ENCODE measurements at places on chromosomes 3 and 15. TPM values are rescaled to one million over a fixed set of nuclear protein-coding genes. Genes with fewer than 3 reads are reported as not detected.

The ADAMTS17 gene
- polyA plus RNA-seq, result 0.16 TPM

The COX5A gene
- 134 TPM for polyA plus RNA-seq

The RCCD1 gene
- polyA plus RNA-seq, result 7.7 TPM

The GPR160 gene
- polyA plus RNA-seq, result 0.35 TPM

The DUOXA2 gene
- not detected for polyA plus RNA-seq

The CFAP92 gene
- 0.10 TPM for polyA plus RNA-seq

The EOMES gene
- polyA plus RNA-seq, result not detected

The TRIM42 gene
- not detected for polyA plus RNA-seq

The TMEM108 gene
- 0.65 TPM for polyA plus RNA-seq

The SCAANT1 gene
- polyA plus RNA-seq, result not detected

The GOLGA8S gene
- 0.04 TPM for polyA plus RNA-seq

The APBA2 gene
- 5.7 TPM for polyA plus RNA-seq

The RBP2 gene
- not detected for polyA plus RNA-seq

The TAGLN3 gene
- not detected for polyA plus RNA-seq

The GPR156 gene
- 0.18 TPM for polyA plus RNA-seq

The RABL3 gene
- polyA plus RNA-seq, result 2.6 TPM

The GHSR gene
- not detected for polyA plus RNA-seq

The SCN5A gene
- polyA plus RNA-seq, result 2.7 TPM

The GOLGA6D gene
- not detected for polyA plus RNA-seq

The NRG4 gene
- polyA plus RNA-seq, result not detected

The NOX5 gene
- polyA plus RNA-seq, result 0.08 TPM

The TGM4 gene
- 0.11 TPM for polyA plus RNA-seq

The FAM174B gene
- polyA plus RNA-seq, result 22.9 TPM

The ZMYND10 gene
- 0.33 TPM for polyA plus RNA-seq

The PLA2G4F gene
- not detected for polyA plus RNA-seq

The NOP10 gene
- polyA plus RNA-seq, result 710 TPM

The CCDC39 gene
- polyA plus RNA-seq, result not detected

The MELTF gene
- polyA plus RNA-seq, result 1.2 TPM

The MYO5C gene
- polyA plus RNA-seq, result 4.2 TPM

The SERINC4 gene
- polyA plus RNA-seq, result 0.05 TPM

The A4GNT gene
- not detected for polyA plus RNA-seq

The LACTB gene
- 14.0 TPM for polyA plus RNA-seq
